ENCODE measurements at places on chromosomes 2 and 18.

DNA sequence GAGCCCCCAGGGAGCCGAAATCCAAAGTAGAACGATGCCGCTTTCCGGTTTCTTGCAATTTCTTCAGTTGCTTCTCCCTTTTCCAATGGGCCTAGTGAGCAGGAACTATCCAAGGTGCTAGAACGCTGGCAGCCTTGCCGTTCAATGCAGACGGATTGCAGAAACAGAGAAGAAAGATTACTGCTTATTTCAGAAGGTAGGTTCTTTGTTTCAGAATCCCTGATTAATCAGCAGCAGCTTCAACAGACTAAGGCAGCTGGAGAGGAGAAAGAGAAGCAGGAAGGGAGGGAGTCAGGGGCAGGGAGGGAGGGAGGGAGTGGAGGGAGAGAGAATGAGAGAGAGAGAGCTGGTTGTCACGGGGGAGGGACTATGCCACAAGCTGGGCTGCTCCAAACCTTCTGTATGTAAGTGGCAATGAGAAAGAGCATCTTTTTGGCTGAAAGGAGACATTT lies 576 bp downstream of the NYAP2 start:
- no peak for DNase-seq

DNA sequence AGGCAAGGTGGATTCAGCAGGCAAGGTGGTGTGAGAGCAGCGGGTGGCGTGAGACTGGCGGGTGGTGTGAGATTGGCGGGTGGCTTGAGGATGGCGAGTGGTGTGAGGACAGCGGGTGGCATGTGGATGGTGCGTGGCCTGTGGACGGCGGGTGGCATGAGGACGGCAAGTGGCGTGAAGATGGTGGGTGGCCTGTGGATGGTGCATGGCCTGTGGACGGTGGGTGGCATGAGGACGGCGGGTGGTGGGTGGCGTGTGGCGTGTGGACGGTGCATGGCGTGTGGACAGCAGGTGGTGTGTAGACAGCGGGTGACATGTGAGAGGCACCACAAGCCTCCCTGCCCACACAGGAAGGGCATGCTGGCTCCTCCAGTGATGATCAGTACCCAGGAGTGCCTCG lies 186.9 kb upstream of the SALL3 start:
- DNase-seq, result no peak

DNA sequence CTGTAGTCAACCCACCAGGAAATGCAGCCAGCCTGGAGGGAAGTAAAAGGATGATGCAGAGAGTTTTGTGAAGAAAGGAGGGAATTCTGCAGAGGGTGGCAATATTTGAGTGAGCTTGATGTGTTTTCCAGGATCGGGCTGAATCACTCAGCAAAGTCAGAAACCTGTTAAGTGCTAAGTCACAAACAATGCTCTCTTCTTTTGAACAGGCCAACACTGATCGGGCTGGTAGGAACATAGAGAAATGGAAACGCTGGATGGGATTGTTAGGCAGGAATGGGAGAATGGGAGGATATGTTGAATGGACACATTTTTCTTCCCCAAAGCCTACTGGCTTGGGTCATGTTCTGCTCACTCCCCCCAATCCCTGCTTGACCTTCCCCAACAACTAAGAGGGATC lies 36.6 kb downstream of the KCNS3 start:
- no peak for DNase-seq

DNA sequence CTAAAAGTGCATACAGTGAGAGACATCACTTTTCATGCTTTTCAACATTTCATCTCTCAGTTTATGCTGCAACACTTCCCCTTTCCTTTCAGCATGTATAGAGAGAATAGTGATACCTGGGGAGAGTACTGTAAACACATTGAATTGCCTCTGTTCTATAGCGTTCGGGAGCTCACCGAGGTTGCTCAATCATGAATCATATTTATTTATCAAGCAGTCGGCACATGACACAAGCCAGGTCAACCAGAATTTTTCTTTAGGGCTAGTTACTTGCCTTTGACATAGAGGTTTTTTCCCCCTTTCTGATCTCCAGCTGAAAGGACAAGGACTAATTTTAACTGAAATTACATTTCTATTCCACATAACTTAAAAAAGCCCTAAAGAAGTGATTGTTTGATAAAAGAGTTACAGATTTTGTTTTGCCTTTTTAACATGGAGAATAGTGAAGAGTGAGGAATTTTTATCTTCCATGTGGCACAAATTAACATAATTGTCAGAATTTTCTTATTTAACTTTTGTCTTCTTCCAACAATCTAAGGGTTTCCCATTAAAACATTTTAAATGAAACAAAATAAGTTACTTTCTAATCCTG lies 690.9 kb upstream of the TMEFF2 start:
- no peak for DNase-seq

DNA sequence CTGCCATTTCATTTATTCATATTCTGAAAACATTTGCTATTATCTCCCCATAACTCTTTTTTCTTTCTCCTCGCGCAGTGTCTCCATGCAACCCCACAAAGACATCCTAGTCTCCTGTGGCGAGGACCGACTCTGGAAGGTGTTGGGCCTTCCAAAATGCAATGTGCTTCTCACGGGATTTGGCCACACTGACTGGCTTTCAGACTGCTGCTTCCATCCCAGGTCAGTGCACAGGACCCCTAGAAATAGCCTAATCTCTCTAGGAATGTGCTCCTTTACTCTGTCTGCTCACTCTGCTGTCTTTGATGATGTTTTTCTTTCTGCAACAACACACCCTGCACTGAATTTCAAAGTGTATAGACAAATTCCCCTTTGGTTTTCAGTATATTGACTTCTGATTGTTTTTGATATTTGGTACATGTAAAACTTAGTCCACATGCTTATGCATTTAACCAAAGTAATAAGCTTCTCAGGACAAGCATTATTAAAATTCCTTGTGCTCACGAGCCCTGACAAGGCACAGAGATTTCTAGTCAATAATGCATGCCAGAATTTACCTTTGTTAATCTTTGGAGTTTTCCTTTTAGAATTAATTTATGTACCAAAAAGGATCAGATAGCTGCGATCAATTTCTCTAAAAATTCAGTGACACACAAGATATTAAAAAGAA lies 548.3 kb upstream of the VWC2L start:
- no peak for DNase-seq

GRCh38 chr2:150674283-150674682 lies 186.8 kb upstream of the RND3 start:
- DNase-seq, result no peak

- DNase-seq, result no peak
These were observed 17.2 kb downstream of the TEX51 start for GRCh38 chr2:126915903-126916302.

DNA sequence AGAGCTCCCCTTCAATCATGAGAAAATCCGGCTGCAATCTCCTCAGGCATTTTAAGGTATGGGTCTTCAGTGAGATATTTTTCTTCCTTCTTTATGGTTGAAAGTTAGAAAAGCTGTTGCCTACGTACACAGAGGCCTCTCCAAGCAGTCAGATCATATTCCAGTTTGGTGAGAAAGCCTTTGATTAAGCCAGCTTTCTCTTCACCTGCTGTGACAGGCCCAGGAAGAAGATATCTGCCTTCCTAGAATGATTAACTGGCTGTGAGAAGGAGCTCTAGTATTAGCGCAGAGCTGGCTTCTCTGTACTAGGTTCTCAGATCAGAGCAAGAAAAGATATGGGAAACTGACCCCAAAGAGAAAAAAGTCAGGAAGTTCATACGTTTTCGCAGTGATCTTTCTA lies 585.0 kb upstream of the CHAC2 start:
- no peak for DNase-seq

DNA sequence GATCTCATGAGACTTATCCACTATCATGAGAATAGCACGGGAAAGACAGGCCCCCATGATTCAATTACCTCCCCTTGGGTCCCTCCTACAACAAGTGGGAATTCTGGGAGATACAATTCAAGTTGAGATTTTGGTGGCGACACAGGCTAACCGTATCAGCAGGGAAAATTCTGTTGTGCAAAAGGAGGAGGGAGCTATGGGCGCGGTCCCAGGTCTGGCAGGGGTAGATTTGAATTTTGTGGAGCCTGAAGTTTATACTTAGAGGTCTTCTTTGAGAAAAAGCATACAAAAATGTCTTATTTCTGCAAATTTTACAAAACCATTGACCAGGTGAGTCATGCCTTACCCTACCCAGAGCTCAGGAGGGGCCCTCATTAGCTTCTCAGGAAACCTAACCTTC lies 36.6 kb downstream of the SLC4A3 start:
- DNase-seq, result no peak

DNA sequence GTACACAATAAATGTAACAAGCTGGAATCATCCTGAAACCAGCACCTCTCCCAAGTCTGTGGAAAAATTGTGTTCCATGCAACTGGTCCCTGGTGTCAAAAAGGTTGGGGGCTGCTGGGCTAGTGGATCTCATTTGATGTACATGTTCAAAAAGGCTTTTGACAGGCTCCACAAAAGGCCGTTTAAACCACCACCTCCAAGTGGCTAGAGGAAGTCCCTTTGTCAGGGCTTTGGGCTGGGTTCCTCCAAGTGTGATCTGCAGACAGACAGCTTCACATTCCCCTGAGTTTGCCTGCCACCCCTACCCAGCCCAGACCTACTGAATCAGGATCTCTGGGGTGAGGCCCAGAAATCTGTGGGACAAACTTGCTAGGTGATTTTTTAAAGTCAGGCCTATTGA lies 84.7 kb downstream of the TGFA start:
- no peak for DNase-seq

DNA sequence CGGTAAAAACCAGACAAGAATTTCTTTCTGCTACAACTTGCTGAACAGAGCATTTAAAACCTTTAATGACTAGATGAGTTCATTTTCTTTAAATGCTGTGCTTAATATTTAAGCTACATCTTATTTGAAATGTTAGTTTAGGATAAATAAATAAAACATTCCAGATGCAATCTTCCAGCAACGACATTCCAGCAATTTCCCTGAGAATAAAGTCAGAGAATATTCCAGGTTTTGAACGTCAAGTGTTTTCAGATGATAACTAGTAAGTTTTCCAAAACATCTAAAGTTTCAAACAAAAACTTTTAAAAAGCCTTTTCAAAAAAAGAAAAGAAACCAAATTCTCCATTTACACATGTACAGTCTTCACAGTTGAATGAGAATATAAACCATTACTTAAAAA lies 104.8 kb downstream of the PPP1R1C start:
- no peak for DNase-seq

GRCh38 chr18:27109451-27109850 lies 75.7 kb downstream of the CHST9 start:
- no peak for DNase-seq

GRCh38 chr2:16005816-16006536 lies 65.6 kb downstream of the MYCN start:
- no peak for DNase-seq

GRCh38 chr2:24231461-24231881 lies 56.6 kb downstream of the FAM228A start:
- DNase-seq, result no peak

- no peak for DNase-seq
These were observed 223.4 kb downstream of the TFCP2L1 start for GRCh38 chr2:121061633-121062032.

DNA sequence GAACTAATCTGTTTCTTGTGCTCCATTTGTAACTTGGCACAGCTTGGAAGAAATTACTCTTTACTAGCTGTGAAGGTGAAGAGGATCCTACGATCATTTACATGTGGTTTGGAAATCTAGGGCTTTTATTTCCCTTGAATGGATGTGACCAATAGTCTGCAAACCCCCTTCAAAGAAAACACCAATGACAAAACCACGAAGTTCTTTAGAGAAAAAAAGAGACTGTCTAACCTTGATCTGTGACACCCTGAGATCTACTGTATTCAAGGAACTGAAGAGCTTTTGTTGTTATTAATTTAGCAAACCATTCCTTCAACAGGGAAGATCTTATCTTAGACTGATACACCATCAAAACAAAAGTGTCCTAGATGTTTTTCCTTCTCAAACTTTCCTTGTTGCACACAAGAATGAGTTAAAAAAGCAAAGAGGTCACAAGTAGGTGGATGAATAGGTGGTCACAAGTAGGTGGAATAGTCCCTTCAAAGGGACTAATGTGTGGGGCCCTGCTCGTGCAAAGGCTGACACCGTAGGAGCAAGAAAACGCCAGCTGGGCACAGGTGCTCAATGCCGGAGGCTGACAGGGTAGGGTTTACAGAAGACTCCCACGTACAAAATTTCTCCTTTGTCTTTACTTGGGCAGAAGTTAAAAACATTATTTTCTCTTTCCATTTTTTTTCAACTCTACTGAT lies 95.6 kb upstream of the ITGB6 start:
- no peak for DNase-seq

DNA sequence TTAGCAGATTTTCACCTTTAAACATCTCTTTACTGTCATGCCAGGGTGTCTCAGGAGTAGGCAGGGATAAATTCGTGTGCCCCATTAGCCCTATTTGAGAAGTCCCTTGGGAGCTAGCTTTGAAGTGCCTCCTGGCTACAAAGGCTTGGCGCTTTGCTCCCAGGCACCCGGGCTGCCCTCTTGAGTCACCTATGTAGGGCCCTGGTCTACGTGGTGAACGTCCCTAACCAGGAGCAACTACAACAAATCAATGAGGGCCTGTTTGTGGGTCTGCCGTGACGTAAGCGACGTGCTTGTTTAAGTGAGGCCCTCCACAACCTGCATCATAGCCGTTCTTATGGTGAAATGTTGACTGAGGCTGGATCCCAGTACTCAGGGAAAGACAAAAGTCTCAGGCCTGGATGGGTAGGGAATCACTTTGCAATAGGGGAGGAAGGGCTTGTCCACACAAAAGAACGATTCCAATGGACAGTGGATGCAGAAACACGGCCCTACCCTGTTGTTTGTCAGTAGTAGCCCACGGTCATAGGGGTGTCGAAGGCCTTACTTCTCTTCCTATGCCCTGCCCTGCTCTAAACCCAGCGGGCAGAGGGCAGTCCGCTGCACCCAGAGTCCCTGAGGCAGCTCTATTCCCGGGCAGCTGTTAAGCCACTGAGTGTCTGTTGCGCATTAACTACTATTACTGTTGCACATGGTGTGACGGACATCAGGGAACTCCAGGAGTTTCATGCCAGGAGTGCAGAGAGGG lies 93.9 kb downstream of the INHBB start:
- no peak for DNase-seq

DNA sequence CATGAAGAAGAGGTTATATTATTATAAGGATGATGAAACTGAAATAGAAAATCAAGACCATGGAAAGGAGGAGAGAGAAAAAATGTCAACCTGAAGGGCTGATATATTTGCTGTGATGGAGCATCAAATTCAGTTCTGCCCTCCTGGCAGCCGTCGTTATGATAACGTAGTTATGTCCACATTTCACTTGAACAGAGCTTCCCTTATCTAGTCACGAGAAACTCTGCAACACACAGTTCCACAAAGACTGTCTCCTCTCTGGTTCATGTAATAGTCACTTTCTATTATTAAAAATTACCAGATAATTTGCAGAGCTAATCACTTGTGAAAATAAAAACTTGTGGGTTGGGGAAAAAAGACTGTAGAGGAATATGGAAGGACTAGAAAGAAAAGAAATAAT lies 19.5 kb upstream of the RBMS1 start:
- no peak for DNase-seq

DNA sequence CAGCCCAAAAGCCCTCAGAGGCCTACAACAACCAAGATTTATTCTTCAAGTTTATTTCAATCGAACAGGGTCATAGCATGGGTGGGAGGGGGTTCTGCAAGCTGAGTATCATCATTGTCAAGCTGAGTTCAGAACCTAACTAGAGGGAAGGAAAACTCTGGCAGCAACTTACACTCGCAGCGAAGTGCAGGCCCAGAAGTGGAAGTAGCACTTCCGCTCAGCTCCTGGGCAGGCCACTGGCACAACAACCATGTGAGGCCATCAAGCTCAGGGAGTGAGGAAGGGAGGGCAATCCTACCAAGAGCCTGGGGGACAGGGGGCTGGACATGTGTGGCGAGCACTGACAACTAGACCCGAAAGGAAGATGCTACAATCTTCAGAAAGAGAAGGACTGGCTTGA lies 4.8 kb downstream of the UXS1 start:
- DNase-seq, result no peak
